ENCODE measurements at places on chromosomes 5 and 9.

GRCh38 chr5:150118561-150119229 is 32.3 kb upstream of the CSF1R start:
- no peak for DNase-seq

DNA sequence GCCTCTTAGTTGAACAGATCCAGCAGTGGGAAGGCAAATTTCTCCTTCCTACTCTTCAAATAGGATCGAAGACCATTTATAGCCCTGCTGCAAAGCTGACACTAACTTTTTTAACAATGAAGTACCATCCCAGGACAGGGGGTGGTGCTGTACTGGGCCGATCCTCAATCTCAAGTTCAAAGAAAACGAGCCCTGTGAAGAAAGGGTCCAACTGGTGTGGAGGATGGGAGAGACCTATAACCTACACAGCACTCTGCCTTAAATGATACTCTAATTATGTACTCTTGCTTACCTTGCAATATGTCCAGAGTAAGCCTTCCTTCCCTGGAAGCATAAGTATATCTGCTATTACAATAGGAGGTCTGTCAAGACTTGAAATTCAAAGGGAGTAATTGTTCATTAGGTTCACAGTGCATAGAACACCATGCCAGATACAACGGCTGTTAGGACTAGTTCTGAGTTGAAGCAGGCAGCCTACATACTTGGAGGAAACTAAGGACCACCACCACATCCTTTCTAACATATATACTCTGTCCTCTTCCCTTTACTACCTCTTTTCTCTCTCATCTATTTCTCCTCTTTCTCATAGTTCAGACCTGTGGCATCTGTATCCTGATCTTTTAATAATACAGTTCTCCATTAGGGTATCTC is 6.2 kb downstream of the ETF1 start:
- DNase-seq, result no peak

GRCh38 chr5:90170261-90170660 is 239.3 kb downstream of the CETN3 start:
- no peak for DNase-seq

GRCh38 chr5:142287096-142287972 is 37.5 kb downstream of the SPRY4 start:
- DNase-seq, result no peak

GRCh38 chr5:112921833-112922817 is at the start of gene REEP5:
Gene REEP5 (minus strand): TSS chr5:112922227. CDS start chr5:112922190, 37 bp downstream.
- peak; percentile 93 for DNase-seq

GRCh38 chr5:151078490-151079262 is 2.2 kb downstream of the TNIP1 start:
- peak; percentile 86 for DNase-seq

DNA sequence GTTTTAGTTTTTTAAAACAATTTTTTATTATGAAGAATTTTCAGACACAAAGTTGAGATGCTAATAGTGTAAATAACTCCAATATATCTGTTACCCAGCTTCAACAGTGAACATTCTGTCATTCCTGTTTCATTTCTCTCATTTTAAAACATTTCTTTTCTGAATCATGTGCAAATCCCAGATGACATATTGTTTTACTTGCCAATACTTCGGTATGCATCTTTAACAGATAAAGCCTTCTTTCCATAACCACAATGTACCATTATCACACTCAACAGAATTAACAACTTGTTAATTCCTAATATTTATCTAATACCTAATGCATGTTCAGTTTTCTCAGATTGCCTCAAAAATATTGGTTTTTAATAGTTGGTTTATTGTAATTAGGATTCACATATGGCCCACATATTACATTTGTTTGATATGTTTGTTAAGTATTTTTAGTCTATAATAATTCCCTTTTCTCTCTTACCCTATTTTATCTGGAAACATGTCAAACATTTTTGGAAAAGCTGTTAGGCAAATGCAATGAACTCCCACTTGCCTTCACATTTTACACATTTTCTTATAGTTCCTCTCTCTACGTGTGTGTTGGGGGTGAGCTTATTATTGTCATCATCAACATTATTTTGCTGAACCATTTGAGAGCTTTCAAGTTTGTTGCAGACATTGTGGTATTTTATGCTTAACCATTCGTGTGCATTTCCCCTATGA is 58.7 kb upstream of the ANKRD55 start:
- DNase-seq, result no peak

GRCh38 chr5:60597572-60598320 is 102.2 kb downstream of the DEPDC1B start:
- peak; percentile 76 for DNase-seq

DNA sequence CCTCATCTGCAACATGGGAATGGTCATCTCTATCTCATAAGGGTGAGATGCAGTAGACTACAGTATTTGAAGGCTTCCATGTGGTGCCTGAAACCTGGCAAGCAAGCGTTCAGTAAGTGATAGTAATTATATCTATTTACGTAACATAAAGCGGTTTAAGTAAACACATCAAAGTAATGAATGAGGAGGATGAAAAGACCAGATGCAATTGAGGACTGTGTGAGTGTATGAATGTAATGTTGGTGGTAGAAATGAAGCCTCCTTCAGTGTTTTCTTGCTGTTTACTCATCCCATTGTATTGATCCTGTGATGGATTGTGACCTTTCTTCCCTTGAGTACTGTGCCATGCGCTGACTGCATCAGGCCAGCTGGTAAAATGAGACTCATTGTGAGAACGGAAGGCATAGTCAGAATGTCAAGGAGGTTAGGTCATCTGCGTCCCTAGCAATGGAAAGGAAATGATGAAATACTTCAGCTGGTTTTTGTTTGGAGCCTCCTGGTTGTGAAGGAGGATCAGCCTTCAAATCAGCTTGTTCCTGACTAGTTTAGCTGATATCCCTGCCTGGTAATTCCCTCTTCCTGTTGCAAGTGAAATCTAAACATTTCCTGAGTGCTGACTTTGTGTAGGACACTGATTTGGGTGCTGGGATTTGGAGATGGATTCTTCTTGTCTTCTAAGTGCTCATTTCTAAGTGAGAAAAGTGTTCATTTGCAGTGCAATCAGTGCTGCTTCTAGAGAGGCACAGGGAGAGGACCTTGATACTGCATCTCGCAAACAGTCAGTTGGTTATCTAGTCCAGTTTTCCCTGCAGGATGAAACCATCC is 35.6 kb downstream of the TNFSF8 start:
- no peak for DNase-seq

DNA sequence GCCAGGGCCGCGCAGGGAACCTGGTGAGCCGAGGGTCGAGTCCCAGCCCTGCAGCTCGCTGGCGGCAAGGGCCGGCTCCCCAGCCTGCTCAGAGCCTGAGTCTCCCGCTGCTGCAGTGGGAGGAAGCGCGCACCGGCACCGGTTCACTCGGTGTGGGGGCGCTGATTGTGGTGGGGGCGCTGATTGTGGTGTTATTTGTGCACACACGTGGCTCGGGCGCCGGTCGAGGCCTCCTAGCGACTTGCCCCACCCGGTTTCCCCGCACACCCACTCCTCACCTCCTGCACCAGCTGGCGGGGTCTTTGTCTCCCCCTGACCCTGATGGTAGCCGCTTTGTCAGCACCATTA is 266.7 kb downstream of the NSG2 start:
- DNase-seq, result no peak

- no peak for DNase-seq
These were observed 9.3 kb downstream of the SH3RF2 start for GRCh38 chr5:145945620-145946111.

DNA sequence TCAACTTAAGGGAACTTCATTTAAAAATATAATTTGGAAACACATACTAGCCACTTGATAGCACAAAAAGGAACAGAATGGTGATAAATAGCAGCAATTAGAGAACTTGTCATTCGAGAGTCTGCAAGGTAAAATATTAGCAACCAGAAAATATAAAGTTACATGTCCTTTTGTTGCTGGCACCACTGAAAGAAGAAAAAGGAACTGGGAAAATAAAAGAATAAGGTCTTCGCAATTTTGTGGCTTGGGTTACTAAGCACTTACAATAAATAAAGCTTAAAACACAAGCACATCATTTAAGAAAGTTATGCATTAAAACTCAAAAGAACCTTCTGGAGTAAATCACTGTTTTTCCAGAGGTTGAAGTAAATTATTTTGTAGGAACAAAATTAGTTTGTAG is 149.9 kb upstream of the FBN2 start:
- no peak for DNase-seq

- no peak for DNase-seq
These were observed 200.2 kb downstream of the PLK2 start for GRCh38 chr5:58259685-58260152.

- DNase-seq, result no peak
These were observed 5.5 kb downstream of the ENG start for GRCh38 chr9:127848756-127849504.

GRCh38 chr5:159207686-159208513 is 1.5 kb downstream of the RNF145 start:
- DNase-seq, result peak; percentile 88

DNA sequence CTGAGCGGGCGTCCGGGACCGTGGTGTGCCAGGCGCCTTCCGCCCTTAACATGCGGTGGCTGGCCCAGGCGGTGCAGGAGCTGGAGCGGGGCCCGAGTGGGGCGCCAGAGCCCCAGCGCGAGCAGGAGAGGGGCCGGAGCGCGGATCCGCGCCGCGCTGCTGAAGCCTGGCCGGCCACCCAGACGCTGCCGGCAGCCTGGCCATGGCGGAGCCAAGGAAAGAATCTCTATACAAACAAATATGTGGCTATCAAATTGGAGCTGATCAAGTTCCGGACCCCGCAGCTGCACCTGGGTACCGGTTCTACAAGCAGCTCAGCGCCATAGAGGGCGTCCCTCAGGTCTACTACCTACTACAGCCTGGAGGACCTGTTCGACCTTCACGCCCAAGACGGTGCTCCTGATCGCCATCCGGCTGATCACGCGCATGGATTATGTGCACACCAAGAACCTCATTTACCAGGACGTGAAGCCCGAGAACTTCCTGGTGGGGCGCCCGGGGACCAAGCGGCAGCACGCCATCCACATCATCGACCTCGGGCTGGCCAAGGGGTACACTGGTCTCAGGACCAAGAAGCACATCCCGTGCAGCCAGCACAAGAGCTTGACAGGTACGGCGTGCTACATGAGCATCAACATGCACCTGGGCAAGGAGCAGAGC is 55.8 kb downstream of the JAK2 start:
- DNase-seq, result no peak

GRCh38 chr9:19757745-19758144 is 31.1 kb downstream of the SLC24A2 start:
- DNase-seq, result no peak

- DNase-seq, result no peak
These were observed 89.7 kb upstream of the NR4A3 start for GRCh38 chr9:99731950-99732349.

DNA sequence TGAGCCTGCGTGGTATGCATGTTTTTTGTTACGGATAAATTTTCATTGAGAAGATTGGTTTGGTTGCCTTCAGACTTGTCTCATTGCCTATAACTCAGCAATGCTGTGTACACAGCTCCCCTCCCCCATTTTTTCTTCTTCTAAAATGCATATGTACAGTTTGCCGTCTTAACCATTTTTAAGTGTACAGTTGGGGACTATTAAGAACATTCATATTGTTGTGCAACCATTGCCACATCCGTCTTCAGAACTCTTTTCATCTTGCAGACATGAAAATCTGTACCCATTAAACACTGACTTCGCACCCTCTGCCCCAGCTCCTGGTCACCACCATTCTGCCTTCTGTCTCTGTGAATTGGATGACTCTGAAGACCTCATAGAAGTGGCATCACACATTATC is 6.2 kb downstream of the EXOC3 start:
- no peak for DNase-seq

DNA sequence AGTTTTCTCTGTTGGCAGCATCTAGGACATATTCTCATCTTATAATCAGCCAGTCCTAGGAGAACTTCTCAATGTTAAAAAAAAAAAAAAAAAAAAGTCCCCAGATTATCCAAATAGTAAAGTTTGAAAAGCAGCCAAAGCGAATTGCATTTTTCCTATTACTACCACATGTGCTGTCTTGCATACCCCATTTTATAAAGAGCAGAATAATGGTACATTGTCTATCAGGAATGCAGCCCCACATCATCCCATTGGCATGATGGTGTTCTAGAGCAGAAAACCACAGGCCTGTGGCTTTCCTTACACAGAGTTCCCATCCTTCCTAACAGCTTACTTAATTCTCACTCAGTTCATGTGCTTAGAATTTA is 381.6 kb downstream of the TMEM38B start:
- no peak for DNase-seq

DNA sequence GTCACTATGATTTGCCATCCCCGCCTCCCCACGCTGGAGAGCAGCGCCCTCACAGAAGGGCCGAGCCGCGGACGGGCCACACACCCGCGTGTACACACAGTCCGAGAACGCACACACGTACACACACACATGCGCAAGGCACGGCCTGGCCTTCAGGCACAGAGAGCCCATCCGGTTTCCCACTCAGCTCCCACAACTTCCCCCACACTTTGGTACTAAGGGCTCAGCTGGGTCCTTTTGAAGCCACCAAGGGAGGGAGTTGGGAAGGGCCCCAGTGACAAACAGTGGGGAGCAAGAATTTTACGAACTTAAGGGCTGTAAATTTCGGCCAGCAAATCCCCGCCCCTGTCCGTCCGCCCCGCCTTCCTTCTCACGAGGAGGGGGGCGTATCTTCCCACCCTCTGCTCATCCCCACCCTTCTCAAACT is 133.3 kb upstream of the HAND1 start:
- DNase-seq, result peak; percentile 21

GRCh38 chr5:147051193-147051592 is 172.6 kb upstream of the PPP2R2B start:
- no peak for DNase-seq

- DNase-seq, result no peak
These were observed 51.6 kb upstream of the ZFR start for GRCh38 chr5:32496104-32496503.

DNA sequence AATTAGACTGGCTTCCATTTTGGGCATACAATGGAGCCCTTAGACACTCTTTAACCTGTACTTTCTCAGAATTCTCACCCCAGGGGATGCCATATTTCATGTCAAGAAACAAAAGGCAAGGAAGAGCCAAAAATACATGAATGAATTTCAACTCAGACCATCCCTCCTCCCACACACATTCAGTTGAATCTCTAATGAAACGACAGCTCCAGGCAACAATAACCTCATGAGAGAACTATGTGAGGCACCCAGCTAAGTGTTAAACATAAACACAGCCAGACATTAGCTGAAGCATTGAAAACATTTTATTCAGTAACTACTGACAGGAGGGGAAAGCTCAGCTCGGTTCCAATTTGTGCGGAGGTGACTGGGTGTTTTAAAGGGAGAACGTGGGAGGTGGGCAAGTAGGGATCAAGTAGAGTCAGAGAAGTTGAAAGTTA is 1359.1 kb upstream of the CDH9 start:
- no peak for DNase-seq

- DNase-seq, result no peak
These were observed 674 bp downstream of the LHFPL2 start for GRCh38 chr5:78647838-78648358.

- no peak for DNase-seq
These were observed 12.4 kb downstream of the SLC36A1 start for GRCh38 chr5:151459680-151460324.

- DNase-seq, result no peak
These were observed 6.2 kb downstream of the PIP5K1B start for GRCh38 chr9:68711281-68711680.
